ENCODE measurements at places on chromosomes 5 and 9. TPM values are rescaled to one million over a fixed set of nuclear protein-coding genes. Genes with fewer than 3 reads are reported as not detected.

DNA sequence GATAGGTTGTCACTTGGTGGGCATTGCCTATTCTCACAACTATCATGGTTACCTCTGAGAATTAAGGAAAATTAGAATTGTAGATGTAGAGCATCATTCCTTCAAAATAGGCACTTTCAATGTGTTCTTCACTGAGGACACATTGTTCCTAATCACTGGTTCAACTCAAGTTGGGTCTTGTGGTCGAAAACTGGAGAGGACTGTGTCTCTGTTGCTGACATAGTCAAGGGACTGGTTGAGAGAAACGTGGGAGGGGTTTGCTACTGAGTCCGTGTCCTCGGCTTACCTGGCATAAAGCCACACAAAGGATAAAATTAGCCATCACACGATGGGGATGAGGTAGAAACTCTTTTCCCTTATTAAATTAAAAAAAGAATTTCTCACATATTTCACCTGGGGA is 205.9 kb upstream of the CD180 start:
- DNase-seq = no peak

DNA sequence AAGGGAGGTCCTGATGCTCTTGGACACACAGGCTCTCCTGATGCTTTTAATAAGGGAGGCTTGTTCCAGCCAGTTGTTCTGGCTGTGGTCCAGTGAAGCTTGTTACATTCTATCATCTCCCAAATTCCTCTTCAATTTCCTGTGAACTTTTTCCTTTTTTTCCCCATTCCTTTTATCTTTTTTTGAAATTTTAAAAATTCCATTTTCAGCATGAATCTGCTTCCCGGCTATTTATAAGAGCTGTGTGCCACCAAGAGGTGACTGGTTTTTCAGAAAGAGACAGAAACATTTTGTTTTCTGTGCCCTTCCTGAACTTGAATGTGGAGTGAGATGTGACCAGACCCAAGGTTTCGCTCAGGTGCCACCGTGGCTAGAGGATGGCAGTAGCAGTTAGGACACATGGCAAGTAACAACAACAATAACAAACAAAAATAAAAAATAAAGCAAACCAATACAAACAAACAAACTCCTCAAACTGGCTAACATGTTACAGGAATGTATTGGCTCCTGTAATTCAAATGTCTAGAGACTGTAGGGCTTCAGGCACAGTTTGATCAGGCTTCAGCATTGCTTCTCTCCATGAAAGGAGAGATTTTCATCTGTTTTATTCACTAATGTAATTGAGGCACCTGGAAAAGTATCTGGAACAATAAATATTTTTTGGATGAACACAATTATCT is 121.1 kb downstream of the BOD1 start:
- no peak for DNase-seq

DNA sequence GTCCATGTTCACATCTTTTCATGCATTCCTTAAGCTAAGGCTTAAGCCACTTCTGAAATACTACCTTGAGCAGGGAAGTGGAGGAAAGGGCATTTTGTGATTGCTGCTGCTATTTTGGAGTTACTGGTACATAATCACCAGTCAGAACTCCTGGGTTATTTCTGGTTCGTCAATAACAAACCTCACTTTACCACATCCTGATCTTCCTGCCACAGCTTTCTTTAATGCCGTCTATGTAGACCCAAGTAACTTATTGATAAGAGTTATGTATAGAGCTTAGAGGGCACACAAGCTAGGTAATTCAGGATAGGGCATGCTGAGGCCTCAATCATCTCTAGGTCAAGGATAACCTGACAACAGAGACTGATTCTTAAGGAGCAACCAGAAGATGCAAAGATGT is 120.7 kb downstream of the DOCK8 start:
- DNase-seq = no peak

GRCh38 chr5:112844489-112844888 is 16.6 kb upstream of the SRP19 start:
- no peak for DNase-seq

The LTC4S gene
- 12.8 TPM for total RNA-seq

The WDR31 gene
- 10.9 TPM for total RNA-seq

The DUSP1 gene
- total RNA-seq = 49.9 TPM

The SLIT3 gene
- 16.6 TPM for total RNA-seq

The PCDHB15 gene
- total RNA-seq = 9.9 TPM

Data from cardiac septum (tissue), 1 donor.